ENCODE measurements at places on chromosomes 4 and X. TPM values are rescaled to one million over a fixed set of nuclear protein-coding genes. Genes with fewer than 3 reads are reported as not detected.

- peak; percentile 82 for DNase-seq
These were observed 121.4 kb downstream of the SPRY1 start for GRCh38 chr4:123517971-123518370.

DNA sequence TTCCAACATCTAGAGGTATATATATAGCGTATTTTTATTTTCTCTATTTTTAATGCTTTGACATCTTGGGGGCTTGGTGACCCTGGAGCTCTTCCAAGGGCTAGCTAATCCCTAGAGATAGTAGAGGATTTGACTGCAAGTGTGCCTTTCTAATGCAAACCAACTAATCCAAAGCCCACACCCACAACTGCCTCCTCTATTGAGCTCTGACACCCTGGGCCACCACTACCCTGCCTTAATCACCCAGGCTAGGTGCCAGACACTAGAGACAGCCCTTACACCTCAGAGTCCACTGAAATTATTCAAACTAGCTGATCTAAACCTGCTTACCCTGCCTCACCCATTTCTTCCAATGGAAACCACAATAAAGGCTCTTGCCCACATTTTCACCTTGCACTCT, 69.6 kb upstream of the ATXN3L start:
- DNase-seq = no peak

DNA sequence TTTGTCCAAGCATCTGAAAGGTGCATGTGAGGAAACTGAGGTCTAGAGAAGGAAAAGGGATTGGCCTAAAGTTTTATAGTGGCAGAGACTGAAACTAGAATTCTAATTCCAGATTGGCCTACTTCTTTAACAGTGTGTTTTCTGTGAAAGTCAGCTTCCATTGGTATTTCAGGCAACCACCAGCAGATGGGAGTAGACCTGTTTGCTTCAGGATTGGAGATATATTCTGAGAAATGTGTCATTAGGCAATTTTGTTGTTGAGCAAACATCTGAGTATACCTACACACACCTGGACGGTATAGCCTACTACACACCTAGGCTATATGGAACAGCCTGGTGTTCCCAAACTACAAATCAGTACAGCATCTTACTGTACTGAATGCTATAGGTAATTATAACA, 207.3 kb upstream of the RADX start:
- no peak for DNase-seq

The ASMT gene
- total RNA-seq = not detected

The GATA1 gene
- not detected for total RNA-seq

The UGT2B17 gene
- not detected for total RNA-seq

The ASB12 gene
- not detected for total RNA-seq

The NONO gene
- total RNA-seq = 609 TPM
